ENCODE measurements at places on chromosomes 2 and 18.

- DNase-seq = no peak
Observed at GRCh38 chr2:31467426-31467825, 52.9 kb upstream of the XDH start.

DNA sequence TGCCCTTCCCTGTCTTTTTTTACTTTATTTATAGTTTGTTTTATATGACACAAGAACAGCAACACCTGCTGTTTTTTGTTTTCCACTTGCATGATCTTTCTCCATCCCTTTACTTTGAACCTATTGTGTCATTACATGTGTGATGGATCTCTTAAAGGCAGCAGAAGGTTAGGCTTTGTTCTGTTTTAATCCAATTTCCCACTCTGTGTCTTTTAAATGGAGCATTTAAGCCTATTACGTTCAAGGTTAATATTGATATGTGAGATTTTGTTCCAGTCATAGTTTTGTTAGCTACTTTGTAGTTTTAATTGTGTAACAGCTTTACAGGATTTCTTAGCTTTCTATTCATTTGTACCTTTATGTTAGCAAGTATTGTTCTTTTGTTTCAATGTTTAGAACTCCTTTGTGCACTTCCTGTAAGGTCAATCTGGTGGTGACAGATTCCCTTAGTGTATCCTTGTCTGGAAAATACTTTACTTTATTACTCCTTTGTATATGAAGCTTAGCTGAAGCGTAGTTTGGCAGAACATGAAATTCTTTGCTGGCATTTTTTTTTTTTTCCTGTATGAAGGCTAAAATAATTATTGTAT, 1443.0 kb upstream of the LRRTM1 start:
- no peak for DNase-seq

GRCh38 chr2:111209045-111209514, 88.4 kb downstream of the BCL2L11 start:
- DNase-seq = no peak

DNA sequence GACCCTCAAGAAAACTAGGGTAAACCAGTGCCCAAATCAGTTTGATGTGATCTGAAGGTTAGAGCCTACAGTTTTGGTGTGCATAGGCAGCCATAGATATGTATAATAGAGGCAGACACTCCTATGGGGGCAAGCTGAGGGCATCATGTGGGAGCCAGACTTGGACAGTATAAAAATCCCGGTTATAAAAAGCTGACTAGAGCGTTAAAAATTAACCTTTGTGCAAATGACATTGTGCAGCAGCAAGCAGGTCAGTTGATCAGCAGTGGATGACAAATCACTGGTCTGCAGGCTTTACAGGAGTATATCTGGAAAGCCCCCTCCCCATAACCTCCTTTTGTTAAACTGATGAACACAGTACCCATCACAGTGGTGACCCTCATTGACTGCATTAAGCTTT, 107.8 kb downstream of the CTNNA2 start:
- no peak for DNase-seq

DNA sequence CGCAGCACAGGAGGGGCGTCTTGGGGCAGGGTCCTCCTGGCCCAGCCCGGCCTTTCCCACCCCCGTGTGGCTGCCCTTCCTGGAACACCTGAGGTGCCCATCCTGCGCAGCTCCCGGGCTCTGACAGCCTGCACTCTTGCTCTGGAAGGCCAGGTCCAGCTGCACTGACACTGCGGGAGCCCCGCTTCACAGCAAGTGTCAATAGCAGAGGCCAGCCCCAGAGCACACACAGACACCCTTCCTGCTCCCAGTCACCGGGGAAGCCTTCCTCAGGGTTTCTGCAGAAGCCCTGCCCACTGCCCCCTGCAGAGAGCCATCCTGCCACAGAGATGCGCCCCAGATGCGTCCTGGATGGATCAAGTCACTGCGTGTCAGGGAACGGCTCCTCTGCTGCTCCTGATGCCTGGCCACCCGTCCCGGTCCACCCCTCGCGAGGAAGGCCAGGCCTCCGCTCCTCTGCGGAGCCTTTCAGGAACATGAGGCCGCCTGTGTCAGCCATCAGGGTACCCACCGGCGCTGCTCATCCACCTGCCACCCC, 519.2 kb upstream of the MYT1L start:
- no peak for DNase-seq

DNA sequence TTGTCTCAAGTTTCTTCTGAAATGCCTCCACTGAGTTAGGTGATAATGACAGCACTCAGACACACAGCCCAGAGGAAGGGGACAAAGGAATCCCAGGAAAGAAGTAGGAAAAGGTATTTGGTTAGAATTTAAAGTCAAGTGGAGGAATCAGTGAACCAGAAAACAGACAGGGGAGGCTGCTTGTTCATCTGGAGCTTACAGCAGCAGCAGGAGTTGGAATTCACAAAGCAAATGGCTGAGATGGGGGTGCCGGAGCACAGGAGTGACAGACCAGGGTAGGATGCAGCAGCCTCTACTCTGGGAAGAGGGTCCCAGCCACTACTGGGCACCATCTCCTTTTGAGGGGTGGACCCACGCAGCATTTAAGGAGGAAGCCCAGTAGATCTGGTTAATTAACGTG, 104.8 kb downstream of the ST6GAL2 start:
- no peak for DNase-seq

GRCh38 chr18:13242797-13243196, 24.2 kb downstream of the LDLRAD4 start:
- no peak for DNase-seq

DNA sequence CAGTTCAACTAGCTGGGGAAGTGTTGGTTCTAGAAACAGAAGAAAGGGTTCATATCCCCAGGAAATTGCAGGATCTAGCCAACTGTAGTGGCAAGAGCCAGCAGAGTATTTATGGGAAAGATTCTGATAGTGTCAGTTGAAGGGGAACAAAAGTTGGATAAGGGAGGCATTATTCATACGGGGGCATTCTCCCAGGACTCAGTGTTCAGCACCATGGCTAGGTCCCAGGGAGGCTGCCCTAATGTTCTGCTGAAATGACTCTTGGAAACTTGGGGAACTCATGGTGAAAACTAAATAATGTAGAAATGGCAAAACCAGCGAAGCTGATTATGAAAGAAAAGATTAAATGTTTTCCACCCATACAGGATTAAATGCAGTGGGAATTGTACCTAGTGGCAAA, 543.7 kb downstream of the TRIB2 start:
- no peak for DNase-seq

DNA sequence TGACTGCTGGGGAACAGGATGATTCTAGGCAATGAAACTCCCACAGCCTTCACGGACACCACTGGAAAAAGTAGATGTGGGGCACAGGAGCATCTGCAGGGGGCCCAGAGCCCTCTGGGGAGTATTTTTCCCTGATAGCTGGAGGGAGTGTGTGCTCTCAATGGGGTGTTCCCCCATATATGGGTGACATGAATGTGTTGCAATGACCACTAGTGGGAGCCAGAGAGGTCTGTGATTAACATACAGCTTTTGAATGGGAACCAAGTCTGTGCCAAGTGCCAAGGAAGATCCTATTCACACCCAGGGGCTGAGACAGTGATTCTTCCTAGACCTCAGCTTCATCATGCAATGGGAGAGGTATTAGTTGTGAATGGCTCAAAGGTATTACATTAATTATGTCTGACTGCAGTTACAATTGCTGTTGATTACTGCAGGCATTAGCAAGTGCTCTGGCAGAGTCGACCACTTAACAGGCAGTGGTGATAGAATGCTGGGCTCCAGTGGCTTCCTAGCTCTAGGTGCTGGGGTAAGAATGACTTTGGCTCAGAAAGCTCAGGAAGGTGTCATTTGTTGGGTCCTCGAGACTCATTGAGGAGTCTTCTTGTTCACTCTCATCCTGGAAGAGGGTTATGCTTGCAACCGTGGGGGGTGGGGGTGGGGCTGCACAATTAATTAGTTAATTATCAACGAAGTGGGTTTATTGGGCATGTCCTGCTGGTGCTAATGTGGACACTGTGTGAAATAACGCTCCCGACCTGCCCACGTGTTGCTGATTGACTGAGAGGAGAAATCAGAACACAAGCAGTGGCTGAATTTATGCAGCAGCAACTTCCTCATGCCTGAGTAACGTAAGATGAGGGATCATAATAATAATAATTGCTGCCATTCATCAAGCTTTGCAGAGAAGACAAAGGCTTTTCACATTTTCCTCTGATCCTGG, 194.1 kb downstream of the CLIP4 start:
- peak; percentile 23 for DNase-seq

DNA sequence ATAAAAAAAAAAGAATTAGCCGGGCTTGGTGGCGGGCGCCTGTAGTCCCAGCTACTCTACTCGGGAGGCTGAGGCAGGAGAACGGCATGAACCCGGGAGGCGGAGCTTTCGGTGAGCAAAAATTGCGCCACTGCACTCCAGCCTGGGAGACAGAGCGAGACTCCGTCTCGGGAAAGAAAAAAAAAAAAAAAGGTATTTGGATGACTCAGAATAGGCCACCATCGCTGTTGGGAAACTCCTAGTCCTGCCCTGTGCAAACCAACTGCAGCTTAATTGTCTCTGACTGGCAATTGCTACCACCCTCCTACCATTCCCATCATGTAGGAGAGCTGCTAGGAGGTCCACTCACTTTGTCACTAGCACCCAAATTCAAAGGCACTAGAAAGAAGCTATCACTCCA, 43.5 kb downstream of the ATP8B1 start:
- DNase-seq = no peak

DNA sequence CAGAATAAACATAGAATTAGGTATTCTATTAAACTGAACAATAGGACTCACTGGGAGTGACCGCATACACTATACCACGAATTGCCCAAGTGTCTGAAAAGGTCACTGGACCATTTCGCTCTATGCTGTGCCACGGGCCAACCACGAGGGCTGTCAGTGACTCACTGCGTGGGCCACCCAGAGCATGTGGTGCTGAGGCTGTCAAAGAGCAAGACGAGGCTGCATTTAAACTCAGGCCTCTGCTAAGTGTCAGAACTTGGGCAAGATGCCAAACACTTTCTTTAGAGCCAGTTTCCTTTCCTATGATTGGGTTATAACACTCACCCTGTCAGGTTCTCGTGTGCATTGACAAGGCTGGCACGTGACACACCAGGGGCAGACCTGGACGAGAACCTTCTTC, 97.5 kb downstream of the SH3YL1 start:
- peak; percentile 13 for DNase-seq

GRCh38 chr2:206611736-206612135, 30.6 kb upstream of the FAM237A start:
- no peak for DNase-seq

DNA sequence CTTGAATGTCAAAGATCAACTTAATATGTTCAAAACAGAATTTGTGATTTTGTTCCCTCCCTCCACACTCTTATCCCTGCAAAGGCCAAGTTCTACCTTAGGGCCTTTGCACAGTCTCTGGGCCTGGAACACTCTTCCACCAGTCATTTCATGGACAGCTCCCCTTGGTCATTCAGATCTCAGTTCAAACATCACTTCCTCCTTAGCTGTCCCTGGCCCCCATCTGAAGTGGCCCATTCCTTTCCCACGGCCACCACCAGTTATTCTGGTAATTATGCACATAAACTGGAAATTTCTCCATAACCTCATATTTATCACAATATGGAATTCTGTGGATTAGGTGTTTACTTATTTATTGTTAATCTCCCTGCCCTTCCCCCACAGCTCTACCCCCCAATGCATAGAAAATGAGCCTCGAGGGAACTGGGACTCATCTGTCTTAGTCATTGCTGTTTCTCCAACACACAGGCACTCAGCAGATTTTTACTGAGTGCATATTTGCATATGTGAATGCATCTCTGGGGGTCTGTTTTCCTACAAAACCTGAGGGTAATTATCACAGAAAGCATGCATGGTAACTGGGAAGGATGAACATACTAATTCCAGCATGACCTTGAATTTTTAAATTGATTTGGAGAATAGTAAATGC, 35.5 kb upstream of the SPTBN1 start:
- no peak for DNase-seq
